ENCODE measurements at places on chromosomes 1 and 21.

GRCh38 chr1:39564941-39565340, 11.6 kb downstream of the PABPC4 start:
- no peak for DNase-seq

DNA sequence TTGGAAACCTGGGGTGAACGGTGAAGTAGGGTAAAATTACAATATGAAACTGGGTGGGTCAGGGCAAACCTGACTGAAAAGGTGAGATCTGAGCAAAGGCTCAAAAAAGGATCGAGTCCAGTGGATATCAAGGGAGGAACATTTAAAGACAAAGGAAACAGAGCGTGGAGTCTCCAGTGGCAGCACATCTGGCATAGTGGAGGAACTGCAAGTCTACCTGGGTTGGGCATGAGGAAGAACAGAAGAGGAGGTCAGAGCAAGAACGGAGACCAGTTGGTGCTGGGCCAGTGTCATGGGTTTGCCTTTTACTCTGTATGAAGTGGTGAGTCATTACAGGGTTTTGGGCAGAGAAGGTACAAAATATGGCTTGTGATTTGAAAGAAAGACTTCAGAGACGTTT, 163.7 kb downstream of the NTPCR start:
- DNase-seq: peak; percentile 12

DNA sequence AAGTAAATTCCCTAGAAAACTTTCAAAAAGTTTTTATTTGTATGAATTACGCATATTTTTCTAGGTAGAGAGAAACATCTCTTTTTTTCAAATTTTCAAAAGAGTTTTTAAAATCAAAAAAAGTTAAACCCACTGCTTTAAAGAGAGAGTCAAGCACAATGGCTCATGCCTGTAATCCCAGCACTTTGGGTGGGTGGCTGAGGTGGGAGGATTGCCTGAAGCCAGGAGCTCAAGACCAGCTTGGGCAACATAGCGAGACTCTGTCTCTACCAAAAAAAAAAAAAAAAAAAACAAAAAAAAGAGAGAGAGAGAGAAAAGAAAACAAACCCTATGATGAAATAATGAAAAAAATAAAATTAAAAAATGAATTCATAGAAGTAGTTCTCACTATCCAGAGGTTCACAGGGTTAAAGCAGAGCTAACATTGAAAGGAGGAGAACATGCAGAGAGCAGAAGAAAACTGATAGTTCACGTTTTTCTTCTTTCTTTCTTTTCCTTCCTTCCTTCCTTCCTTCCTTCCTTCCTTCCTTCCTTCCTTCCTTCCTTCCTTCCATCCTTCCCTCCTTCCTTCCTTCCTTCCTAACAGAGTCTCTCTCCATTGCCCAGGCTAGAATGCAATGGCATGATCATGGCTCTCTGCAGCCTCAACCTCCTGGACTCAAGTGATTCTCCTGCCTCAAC, 30.5 kb upstream of the SARS1 start:
- no peak for DNase-seq

DNA sequence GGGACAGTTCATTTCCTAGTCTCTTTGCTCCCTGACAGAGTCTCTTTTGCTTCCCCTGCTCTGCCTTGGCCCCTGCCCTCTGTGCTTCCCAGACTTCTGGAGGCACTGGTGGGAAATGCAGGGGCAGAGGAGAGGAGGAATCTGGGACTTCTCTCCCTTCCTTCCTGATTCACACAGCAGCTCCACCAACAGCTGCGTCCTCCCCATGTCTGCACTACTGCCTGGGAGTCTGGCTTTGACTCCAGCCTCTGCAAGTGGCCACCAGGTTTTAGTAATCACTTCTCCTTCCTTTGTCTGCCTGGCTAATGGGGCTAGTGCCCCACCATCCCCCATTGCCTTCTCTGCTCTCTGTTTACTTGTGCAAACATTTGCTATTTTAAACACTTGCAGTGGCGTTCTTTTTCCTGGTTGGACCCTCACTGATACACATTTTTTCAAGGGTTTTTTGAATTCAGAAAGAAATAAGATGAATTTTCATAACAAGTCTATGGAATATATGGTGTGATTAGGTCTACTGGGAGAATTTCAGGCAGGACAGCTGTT, 21.9 kb downstream of the FASLG start:
- DNase-seq: no peak

DNA sequence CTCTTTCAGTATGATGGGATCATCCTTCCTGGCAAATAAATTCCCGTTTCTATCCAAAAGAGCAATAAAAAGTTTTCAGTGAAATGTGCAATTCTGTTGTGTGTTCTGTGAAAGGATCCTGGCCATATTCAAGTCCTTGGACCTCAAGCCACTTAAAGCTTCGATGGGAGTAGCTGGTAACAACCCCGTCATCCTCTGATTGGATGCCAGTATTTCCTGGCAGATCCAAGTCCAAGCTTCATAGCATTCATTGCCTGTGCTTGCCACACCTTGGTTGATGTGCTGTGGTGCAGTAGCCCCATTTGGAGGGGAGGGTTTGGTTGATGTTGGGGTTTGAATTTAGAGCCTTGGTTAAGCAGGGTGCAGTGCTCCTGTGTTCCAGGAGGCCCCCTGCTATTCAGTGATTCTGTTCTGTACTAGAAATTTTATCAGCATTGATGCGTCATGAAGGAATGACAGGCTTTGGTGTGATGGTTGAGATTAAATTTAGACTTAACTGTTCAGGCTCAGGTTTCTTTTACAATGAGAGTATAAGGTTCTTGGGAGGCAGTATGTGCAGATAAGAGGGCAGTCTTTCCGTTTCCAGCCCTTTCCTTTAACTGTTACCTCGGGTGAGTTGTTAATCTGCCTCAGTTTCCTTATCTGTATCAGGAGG, 4.9 kb downstream of the RPL11 start:
- peak; percentile 5 for DNase-seq

DNA sequence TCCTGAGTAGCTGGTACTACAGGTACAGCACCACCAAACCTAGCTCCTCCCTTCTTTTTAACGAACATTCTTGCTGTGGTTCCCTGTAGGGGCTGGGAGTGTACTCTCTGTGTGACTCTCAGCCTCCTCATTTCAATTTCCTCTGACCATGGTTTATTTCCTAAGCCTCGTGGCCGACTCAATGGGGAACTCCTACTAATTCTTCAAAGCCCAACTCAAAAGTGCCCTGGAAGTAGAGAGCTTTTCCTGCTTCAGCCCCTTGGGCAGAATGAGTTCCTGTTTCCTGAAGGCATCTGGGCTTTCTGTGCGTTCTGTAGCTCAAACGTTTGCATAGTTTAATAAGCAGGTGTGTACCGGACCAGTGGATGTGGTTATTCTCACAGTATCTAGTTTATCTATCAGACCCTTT, 70.9 kb upstream of the ACOT11 start:
- no peak for DNase-seq

DNA sequence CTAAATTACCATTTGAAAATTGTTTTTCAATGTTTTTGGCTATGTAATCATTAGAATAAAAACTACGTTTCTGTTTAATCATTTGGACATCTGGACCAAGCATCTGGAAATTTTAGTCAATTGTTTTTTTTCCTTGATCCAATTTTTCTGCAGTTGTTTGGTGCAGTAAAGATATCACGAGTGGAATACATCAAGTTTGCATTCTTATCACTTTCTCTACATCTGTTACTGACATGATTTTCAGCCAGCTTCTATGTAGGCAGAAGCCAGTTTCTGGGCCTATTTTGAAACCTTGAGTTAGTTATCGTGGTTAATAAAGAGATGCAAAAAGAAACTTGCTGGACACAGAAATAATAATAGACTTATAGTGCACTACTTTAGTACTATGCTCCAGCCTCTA, 277.9 kb upstream of the ADAMTS5 start:
- no peak for DNase-seq

GRCh38 chr1:221097479-221098281, 218.4 kb downstream of the HLX start:
- peak; percentile 80 for DNase-seq

DNA sequence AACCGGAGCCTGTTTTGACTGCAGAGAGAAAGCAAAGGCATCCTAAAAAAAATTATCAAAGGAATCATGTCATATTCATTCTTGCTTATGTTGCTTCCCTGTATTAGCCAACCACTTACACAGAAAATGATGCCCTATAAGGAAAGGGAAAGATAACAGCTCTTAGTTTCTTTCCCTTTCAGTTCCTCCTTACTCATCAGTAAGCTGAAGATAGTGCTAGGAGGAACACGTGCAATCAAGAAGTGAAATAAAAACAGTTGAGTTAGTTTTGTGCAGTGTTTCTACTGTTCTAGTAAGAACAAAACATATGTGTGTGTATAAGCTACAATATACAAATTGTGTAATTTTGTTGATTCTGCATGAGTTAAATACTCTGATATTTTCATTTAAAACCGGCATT, 45.3 kb upstream of the MTF2 start:
- no peak for DNase-seq

GRCh38 chr1:119631433-119632102, 16.5 kb downstream of the ZNF697 start:
- DNase-seq: peak; percentile 54

- no peak for DNase-seq
Observed at GRCh38 chr1:64901663-64902062, 64.7 kb downstream of the JAK1 start.

DNA sequence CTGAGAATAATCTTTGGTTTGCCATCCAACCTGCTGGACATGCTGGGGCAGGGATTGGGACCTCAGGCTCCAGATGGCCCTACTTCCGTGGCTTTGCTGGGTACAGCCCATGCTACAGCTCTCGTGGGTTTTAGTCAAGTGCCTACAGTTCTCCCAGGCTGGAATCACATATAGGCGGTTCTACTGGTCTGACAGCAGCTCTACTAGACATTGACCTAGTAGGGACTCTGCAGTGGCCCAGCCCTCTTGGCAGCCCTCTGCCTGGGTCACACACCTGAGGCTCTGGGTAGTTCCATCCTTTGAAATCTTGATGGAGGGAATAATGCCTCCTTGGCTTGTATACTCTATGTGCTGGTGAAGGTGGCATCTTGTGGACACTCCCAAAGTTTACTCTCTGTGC, 72.2 kb downstream of the PGM1 start:
- DNase-seq: no peak

DNA sequence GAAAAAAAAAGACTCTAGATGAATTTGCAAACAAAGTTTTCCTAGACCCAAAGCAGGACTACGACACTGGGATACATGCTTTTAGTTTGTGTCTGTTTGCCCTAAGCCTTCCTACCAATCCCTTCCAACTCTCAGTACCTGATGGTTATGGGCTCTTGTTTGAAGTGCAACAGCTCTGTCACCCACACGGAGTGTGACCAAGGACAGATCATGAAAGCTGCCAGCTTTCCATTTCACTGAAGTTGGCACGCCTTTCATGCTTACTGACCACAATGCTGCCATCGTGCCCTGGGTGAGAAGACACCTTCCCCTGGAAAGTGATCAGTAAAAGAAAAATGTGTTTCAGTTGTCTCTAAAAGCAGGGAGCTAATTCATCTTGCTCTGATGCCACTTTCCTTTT, 312.5 kb upstream of the PTBP2 start:
- DNase-seq: no peak

GRCh38 chr1:3685222-3685621, 32.9 kb downstream of the TP73 start:
- DNase-seq: no peak

- peak; percentile 41 for DNase-seq
Observed at GRCh38 chr1:95115708-95116137, 1.4 kb upstream of the TLCD4 start.

- no peak for DNase-seq
Observed at GRCh38 chr1:179729881-179730280, 13.2 kb upstream of the FAM163A start.

- DNase-seq: peak; percentile 48
Observed at GRCh38 chr1:109398343-109399225, 866 bp upstream of the SORT1 start.

DNA sequence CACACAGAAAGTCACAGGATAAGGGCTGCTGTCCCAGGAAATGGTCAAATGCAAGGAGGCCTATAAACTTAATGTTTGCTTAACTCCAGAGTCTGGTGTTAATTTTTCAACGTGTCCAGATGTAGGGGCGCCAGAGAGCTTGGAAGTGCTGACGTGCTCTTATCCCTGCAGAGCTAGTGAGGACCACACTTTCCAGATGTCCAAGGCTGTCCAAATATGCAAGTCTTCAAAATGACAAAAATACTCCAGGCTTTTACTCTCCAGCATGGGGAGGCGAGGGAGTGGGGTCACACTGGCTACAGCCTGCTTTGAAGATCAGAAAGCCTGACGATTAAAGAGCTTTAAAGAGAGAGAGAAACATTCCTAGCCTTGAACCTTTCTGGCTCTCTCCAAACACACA, 57.6 kb downstream of the ABCA4 start:
- no peak for DNase-seq

DNA sequence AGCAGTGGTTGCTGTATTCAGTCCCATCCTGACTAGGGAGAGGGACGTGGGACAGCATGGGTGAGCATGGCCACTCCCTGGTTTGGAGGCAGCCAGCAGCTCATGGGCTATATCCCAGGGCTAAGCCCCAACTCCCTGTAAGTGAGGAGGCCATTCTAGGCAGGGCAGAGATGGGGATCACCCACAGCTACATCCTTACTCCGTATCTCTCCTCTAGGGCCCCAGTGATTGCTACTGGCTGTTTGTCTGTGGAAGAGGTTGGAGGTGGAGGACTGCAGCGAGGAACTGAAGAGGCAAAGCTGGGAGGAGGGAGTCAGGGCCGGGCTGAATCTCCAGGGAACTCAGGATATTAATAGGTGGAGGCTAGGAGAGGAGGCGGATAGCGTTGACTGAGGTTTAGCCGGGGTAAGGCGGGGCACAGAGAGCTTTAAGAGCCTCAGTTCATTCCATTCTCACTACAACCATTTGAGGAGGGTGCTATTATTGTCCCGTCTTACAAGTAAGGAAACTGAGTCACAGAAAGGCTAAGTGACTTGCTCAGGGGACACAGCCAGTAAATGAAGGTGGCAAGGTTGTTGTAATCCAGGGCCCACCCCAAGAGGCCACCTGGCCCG, 6.8 kb downstream of the OLIG2 start:
- no peak for DNase-seq

DNA sequence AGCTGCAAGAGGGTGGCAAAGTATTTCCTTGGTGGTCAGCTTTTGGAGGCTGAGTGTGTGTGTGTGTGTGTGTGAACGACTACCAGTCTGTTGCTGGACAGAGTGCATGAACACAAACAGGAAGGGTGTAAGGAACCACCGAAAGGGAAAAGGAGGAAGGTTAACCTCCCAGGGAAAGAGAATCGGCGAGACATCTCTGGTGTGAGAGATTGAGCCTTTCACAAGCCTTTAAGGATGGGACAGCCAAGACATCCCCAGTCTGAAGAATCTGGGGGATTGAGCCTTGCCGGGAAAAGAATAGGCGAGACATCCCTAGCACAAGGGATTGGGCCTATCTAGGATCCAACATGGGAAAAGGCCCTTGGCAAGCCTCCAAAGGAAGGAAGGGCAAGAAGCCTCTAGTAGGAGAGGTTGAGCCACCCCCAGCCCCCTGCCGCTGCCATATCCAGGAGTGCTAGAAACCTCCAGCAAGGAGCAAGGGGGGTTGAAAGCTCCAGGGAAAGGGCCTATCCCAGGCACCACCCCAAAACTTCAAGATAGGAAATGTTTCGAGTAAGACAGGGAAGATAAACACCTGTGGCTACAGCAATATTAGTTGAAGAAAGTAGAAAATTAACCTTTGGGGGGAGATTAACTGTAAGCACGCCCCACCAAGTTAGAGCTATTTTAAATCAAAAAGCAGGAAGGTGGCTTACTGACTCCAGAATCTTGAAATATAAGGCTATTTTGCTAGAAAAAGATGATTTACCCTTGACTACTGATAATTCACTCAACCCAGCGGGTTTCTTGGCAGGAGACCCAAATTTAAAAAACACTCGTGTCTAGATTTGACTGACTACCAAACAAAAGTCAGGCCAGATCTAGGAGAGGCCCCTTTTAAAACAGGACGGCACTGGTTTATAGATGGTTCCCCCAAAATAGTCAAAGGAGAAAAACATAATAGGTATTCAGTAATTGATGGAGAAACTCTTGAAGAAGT, 3.2 kb downstream of the TEX50 start:
- no peak for DNase-seq
